CD4-positive, alpha-beta T cell treated with Interleukin-4 for 1 hour (primary cell): ENCODE measurements at places on chromosomes 2 and 18.

- DNase-seq: no peak
Measured at GRCh38 chr2:172988728-172989127, 86.9 kb upstream of the MAP3K20 start.

GRCh38 chr2:85790499-85791188 lies 36.9 kb downstream of the ATOH8 start:
- no peak for DNase-seq

DNA sequence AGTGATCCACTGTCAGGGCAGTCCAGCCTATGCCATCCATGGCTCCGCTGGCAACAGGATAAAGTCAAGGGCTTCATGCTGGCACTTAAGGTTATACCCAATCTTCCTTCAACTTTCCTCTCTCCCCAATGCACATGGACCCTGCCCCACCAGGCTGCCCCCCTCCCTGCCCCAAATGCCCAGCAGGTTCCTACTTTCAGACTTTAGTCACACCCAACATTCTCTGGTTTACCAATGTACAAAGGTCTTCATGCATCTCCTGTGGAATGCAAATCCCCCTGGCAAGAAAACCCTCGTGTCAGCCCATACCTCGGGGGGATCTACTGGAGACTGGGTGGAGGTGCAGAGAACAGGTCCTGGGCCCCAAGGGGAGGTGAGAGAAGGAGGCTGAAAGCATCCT lies 59.3 kb downstream of the MCFD2 start:
- no peak for DNase-seq

DNA sequence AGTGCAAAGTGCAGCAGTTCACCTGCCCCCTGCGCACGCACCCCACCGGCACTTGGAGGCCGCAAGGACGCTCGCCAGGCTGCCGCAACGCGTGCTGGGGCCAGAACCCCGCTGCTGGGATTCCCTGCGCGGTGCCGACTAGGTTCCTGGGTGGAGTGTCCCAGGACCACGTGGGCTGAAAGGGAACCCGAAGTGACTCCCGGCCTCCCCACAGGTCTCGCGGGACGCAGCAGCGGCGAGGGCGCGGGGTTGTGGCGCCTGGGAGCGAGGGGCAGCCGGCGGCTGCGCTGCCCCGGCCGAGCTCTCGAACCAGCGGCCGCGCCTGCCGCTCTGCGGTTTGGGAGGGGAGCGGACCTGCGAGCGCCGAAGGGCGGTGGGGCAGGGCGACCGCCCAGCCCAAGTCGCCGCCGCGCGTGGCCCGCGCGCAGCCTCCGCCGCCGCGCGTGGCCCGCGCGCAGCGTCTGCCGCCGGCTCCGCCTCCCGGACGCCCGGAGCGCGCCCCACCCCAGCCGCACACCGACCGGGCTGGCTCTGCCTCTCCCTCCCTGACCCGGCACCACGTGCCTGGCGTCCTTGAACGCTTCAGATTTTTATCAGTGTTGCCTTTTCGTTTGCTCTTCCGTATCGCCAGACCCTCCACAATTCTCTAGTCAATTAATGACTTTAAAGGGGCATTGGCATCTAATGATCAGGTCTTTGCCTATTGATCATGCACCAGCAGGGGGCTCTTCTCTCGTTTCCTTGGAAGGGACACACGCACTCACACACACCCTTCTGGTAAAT lies at the start of gene FTCDNL1:
Gene FTCDNL1 (minus strand): TSS at position 475 of the 783 bp plus-strand sequence. CDS start 2,230 bp downstream, outside the sequence.
- DNase-seq: peak; percentile 60

DNA sequence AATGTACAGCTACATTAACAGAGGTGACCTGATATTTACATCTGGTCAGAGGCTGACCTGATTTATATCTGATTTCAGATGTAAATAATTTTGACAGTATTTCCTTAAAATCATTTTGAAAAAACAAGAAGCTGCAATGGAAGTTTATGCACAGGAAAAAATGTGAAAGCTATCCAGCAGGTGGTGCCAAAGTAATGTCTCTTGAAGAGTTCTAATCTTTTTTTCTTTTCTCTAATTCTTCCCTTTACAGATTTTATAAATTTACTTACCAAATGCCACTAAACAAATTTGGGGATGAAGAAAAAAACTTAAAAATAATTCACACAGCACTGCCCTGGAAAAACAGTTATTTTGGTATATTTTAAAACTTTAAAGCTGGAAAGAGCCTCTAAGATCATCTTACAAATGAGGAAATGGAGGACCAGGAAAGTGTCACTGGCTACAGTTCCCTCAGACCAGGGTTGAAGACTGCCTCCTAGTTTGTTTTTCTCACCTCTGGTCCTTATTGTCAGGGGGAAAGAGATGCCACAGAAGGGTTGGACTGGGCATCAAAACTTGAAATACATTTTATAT lies 16.4 kb upstream of the FBLN7 start:
- DNase-seq: peak; percentile 67

GRCh38 chr2:106068451-106068850 lies 125.7 kb downstream of the UXS1 start:
- DNase-seq: no peak
